ENCODE measurements at places on chromosomes 12 and 14.

DNA sequence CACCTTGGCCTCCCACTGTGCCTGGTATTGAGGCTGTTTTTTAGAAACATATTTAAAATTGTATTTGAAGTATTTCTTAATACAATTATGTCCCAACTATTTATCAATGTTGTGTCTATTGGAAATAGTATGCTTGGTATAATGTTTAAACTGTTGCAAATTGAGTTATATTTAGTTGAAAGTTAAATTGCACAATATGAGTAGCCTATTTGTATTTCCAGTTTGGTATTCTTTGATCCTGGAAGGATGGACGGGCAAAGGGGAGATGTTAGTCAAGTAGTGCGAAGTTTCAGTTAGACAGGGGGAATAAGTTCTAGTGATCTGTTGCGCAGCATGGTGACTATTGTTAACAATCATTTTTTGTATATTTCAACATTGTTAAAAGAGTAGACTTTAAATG lies 111.5 kb downstream of the NUBPL start:
- no peak for DNase-seq

DNA sequence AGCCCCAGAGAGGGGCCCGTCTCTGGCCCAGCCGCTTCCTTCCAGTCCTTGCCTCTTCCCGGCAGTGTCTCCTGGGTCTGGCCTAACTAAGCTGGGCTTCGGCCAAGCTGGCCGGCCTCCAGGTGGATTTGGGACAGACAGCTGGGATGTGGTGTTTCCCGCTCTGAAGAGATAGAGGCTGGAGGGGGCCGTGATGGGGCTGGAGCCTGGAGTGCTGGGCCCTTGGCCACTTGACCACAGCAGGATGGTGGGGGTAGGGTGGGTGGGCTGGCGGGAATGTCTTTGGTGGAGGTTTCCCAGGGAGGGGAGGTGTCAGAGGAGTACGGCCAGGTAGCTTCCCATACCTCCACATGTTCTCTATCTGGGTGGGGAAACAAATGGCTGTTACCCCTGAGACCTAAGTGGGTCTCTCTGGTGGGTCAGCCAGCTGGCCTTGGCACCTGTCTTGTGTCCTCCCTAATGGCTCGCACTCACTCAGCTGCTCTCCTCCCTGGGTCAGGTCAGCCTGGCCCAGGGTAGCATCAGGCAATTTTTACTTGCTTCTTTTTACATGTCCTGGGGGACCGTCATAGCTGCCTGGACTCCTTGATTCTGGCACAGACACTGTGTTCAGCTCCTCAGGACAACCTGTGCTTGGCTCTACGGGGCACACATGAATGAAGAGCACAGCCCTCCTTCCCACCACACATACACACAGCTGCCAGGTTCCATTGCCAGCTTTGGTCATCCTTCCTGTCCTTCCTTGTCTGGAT lies 19.8 kb upstream of the PGF start:
- no peak for DNase-seq

DNA sequence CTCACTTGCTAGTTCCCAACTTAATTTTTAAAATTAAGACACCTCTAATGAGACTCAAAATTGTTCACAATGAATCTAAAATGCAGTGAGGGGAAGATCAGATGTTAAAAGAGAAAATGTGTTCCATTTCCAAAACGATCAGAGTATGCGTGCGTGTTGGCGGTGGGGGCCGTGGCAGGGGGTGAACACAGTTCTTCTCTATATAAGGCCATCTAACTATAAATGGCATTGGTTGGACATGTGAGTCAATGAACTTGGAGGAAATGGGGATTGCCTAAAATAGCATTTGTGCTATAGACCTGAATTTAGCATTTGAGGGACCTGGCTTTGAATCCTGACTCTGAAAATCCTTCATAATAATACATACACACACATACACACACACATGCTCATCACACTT lies 149.4 kb downstream of the FOXN3 start:
- no peak for DNase-seq

GRCh38 chr12:30188602-30189326 lies 405.0 kb upstream of the TMTC1 start:
- DNase-seq: no peak

- no peak for DNase-seq
These were observed 8.1 kb downstream of the OAS3 start for GRCh38 chr12:112946236-112947000.

All from NCI-H1417 (cell line).